Type B pancreatic cell (in vitro differentiated cells): ENCODE measurements at places on chromosomes 1 and 21. TPM values are rescaled to one million over a fixed set of nuclear protein-coding genes. Genes with fewer than 3 reads are reported as not detected.

P3R3URF gene
- not detected in 2 replicates for total RNA-seq

FCGR1A gene
- not detected in 2 replicates for total RNA-seq

GRCh38 chr21:37392441-37392840, 25.9 kb downstream of the DYRK1A start:
- DNase-seq = no peak

DNA sequence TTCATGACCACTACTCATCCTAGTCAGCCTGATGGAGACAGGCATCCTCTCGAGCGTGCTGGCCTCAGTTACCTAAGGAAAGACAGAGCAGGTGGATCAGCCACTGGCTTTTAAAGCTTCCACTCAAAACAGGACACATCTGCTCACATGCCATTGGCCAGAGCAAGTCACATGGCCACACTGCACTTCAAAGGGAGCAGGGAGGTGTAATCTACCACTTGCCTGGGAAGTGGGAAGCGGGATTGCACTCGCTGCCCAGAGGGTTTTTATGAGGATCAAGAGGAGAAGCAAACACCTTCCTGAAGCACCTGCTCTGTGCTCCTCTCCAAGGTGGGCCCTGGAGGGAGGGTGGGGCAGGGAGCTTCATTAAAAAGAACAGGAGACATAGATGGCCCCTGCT, 108.0 kb downstream of the TAS1R2 start:
- no peak for DNase-seq

GRCh38 chr1:56630786-56631185, 14.3 kb upstream of the PRKAA2 start:
- no peak for DNase-seq

DNA sequence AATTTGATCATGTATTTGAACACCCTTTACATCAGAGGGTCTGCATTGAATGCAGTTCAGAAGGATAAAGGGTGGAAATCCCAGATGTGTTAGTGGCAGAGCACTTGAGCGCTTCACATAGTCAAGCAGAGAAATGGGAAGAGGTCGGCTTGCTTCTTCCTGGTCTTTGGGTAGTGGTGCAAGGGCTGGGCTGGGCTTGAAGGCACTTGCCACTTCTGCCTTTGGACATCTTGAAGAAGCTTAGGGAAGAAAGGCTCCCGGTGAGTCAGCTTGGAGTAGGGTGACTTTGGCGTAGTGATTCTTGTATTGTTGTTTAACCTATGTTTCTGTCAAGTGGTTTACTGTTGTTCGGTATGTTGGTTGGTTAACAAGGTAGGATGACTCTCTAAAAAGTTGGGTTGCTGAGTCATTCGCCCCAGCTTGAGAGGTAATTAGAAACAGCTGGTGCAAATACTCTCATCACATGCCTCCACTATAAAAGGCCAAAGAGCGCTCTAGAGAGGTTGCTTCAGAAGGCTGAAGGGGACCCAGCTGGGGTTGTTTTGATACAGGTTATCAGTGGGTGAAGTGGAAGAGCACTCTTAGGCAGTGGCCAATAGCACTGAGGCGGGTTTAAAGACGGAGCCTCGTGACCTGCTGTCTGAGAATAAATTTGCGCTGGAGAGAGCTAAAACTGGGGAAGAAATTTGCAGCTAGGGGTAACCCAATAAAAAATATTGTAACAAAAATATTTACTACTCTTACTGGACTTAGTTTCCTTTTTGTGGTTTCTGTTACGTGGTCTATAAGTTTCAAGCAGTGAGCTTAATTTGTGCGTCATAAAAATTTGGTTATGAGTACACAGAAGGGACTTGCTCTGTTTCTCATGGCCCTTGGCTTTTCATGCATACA, 1.4 kb downstream of the BACH1 start:
- DNase-seq = no peak

- no peak for DNase-seq
Observed at GRCh38 chr1:196515904-196516303, 92.3 kb downstream of the KCNT2 start.

- no peak for DNase-seq
Observed at GRCh38 chr1:199422206-199422605, 605.3 kb upstream of the NR5A2 start.

GRCh38 chr21:17976691-17977090, 157.5 kb upstream of the C21orf91 start:
- DNase-seq = no peak
